ENCODE measurements at places on chromosomes 6 and 20.

DNA sequence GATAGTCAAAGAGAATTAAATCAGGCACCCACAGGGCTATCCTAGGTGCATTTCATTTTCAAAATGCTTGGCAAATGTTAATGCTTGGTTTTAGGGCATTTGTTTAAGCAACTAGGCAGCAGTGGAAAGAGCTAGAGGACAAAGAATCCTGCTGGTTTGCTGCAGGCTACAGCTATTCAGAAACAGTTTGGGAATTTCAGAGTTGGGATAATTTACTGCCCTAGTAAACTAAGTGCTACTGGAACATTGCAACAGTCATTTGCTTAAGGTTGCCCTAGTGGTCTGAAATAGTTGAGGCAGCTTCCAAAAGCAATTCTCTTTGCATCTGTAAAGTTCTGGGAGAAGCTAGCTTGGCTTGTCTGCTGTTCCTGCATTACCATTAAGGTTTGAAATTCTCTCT is 312.7 kb downstream of the LAMA2 start:
- no peak overlapping the region for H3K27ac ChIP-seq
- no peaks in the 10 kb centered on the region for H3K36me3 ChIP-seq
- H3K27me3 ChIP-seq = peaks cover 13% of the 10 kb centered on the region
- no peak for DNase-seq
- no peaks in the 10 kb centered on the region for H3K4me1 ChIP-seq

DNA sequence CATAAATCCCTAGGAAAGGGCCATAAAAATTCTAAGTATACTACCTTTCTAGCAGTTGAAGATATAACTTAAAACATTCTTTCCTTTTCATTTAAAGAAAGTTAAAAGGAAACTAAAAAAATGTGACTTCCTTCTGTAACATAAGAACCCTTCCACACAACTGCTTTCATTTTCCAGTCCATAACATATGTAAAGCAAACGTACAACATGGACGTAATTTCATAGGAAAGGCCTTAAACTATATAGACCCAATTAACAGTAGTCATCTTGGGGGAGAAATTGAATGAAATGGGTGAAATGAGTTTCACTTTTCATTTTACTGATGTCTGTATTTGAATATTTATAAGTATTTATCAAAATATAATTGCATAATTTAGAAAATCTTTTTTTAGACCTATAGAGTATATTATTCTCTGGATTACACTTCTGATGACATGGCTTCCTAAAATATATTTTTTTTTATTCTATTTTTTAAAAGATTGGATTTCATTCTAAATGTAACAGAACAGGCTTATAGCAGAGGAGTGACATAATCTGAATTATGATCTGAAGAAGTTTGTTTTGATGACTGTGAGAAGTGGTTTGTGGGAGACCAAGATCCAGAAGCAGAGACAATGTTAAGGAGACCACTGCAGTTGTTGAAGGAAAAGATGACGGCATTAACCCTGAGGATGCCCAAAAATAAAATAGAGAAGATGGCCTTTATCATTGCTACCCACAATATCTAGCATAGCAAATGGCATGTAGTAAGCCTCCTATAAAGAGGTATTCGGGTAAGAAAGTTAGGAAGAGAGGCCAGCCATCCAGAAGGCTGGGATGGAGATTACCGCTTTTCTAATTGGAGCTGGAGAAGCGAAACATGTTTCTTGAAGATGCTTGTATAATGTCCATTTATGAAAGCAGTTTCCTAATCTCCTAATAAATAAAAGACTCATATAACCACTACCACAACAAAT is 260.4 kb downstream of the PTPRK start:
- H3K27me3 ChIP-seq = peaks cover 6% of the 10 kb centered on the region
- H3K4me3 ChIP-seq = peak overlapping the region; percentile 50
- H3K36me3 ChIP-seq = no peaks in the 10 kb centered on the region
- peak overlapping the region; percentile 41 for H3K27ac ChIP-seq

GRCh38 chr6:140182821-140183220 is 808.4 kb upstream of the CITED2 start:
- DNase-seq = no peak
- H3K27me3 ChIP-seq = peaks cover 4% of the 10 kb centered on the region
- no peaks in the 10 kb centered on the region for H3K36me3 ChIP-seq
- H3K27ac ChIP-seq = no peak overlapping the region

- H3K36me3 ChIP-seq = peaks cover 5% of the 10 kb centered on the region
- H3K27me3 ChIP-seq = peaks cover 1% of the 10 kb centered on the region
- no peak overlapping the region for H3K4me3 ChIP-seq
- DNase-seq = no peak
- H3K27ac ChIP-seq = no peak overlapping the region
Observed at GRCh38 chr6:41798901-41799558, 11.5 kb downstream of the TOMM6 start.

DNA sequence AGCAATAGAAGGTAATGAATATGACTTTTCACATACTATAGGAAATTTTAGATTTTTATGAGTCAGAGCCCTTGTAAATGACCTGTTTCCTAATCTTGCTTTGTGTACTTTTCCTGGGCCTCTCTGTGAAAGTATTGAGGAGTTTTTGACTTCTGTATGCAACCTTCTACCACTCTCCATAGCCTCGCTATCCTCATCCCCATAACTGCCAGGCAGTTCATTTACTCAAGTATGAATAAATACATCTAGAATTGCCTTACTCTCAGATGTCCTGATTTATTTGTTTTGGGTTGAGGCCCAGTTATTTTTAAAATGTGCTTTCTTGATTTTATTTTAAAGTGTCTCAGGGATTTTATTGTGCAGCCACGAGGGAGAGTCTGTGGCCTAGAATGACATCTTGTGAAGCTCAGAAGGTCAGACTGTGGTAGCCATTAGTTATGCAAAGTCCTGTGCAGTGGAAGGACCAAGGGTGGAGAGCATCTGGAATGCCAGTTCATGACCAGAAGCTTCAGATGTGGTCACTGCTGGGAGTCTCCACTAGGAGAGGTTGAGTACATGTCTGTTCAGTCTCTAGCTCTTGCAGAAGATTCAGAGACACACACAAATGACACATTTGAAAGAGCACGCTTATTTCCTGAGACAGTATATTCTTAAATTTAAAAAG is 346.2 kb upstream of the IMPG1 start:
- H3K4me1 ChIP-seq = no peaks in the 10 kb centered on the region
- DNase-seq = no peak
- no peak overlapping the region for H3K4me3 ChIP-seq
- H3K36me3 ChIP-seq = no peaks in the 10 kb centered on the region
